Progenitor cell of endocrine pancreas (in vitro differentiated cells): ENCODE measurements at places on chromosomes 1 and 21.

DNA sequence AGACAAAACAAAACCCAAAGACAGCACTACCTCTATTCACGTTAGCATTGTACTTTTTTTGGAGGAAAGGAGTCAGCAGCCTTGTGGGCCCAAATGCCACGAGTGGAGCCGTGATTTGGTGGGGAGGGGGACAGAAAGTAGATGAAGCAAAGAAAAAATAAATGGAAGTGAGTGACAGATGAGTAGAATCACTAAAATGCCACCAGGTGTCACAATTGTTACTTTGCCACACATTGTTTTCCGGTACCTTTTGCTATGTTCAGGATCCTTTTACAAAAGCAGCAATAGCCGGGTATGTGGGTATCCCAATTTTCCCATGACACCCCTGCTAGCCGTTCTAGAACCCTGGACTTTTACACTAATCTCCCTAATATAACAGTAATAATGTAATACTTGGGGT is 85.0 kb upstream of the AK4 start:
- no peak for DNase-seq
- peaks cover under 1% of the 10 kb centered on the region for H3K36me3 ChIP-seq
- no peak overlapping the region for H3K4me3 ChIP-seq
- H3K27ac ChIP-seq, result no peak overlapping the region
- H3K27me3 ChIP-seq, result peaks cover 4% of the 10 kb centered on the region
- H3K4me1 ChIP-seq, result peaks cover 11% of the 10 kb centered on the region

GRCh38 chr21:46264690-46265144 is 20.7 kb downstream of the MCM3AP start:
- H3K4me3 ChIP-seq, result no peak overlapping the region
- no peak for DNase-seq
- H3K36me3 ChIP-seq, result peaks cover 27% of the 10 kb centered on the region

DNA sequence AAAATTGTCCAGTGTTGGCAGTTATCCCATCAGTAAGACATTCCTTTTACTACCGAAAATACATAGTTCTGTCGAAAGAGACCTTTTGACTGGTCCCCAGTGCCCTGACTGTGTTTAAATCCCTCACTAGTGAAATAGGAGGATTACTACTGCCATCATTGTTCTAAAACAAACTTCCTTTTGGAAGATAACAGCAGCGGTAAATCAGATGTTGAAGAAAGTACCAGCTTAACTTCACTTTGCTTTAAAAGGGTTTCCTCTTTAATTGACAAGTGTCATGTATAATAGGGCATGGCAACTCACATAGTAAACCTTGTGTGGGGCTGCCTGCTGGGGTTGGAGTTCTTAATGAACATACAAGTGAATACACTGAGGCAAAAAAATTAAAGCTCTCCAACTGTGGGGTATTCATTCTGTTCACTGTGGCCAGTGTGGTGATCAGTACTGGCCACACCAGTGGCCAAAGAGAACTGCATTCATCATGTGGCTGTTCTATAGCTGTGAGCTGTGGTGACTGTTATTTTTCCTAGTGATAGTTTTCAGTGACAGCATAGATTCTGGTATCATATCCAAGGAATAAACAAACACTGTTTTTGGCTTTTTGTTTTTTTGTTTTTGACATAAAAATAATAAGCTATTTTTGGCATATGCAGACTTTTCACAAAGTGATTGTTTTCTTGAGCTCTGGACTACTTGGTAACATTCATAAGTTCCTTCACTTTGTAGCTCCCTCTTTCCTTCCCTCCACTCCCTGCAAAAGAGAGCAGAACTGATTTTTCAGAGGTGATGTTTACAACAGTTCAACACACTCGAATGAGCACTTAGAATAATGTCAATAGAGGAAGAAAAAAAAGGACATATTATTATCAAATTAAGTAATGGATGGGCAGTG is 74.5 kb downstream of the NFIA start:
- H3K4me1 ChIP-seq, result peaks cover 20% of the 10 kb centered on the region
- no peaks in the 10 kb centered on the region for H3K36me3 ChIP-seq
- H3K4me3 ChIP-seq, result no peak overlapping the region
- H3K27ac ChIP-seq, result no peak overlapping the region
- DNase-seq, result no peak
- H3K27me3 ChIP-seq, result peaks cover 52% of the 10 kb centered on the region

DNA sequence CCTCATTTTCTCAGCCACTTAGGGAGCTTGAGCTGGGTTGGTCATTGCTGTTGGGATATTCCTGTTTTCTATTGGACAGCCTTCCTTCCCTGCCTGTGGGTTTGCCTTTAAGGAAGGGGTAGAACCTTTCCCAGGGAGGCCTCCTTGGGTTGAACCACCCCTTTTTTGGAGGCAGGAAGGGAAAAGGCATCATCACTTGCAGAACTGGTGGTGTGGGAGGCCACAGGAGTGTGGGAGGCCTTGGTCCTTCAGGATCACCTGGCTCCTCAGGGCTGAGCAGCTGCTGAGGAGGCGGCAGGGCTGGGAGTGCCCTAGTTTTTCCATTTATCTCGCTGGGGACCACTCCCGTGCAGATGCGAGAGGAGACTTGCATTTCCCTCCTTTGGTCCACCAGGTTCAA is 667 bp upstream of the CYB561D1 start:
- no peaks in the 10 kb centered on the region for H3K4me1 ChIP-seq
- H3K36me3 ChIP-seq, result peaks cover 4% of the 10 kb centered on the region
- no peaks in the 10 kb centered on the region for H3K27me3 ChIP-seq
- DNase-seq, result no peak
- peak overlapping the region; percentile 91 for H3K4me3 ChIP-seq

GRCh38 chr1:223183268-223183862 is 40.3 kb upstream of the TLR5 start:
- H3K4me1 ChIP-seq, result peaks cover 8% of the 10 kb centered on the region
- peaks cover 31% of the 10 kb centered on the region for H3K27me3 ChIP-seq
- H3K27ac ChIP-seq, result no peak overlapping the region
- no peaks in the 10 kb centered on the region for H3K36me3 ChIP-seq

- no peak overlapping the region for H3K27ac ChIP-seq
- no peak for DNase-seq
- no peaks in the 10 kb centered on the region for H3K36me3 ChIP-seq
- no peaks in the 10 kb centered on the region for H3K27me3 ChIP-seq
- H3K4me3 ChIP-seq, result no peak overlapping the region
Observed at GRCh38 chr21:37843191-37843590, 73.1 kb downstream of the KCNJ6 start.

DNA sequence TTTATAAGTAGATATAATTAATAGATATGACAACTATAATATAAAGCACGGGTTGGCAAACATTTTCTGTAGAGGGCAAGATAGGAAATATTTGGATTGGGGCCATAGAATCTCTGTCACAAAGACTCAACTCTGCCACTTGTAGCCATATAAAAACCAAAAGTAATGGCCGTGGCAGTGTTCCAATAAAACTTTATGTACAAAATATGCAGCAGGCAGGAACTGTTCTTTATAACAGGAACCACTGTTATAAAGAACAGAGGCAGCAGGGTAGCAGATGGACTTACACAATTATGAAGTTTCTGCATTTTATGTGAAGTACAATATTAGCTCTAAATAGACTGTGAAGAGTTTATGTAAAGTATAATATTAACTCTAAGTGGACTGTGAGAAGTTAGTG is 16.9 kb upstream of the QSOX1 start:
- no peak for DNase-seq
- no peak overlapping the region for H3K4me3 ChIP-seq
- no peaks in the 10 kb centered on the region for H3K36me3 ChIP-seq
- no peak overlapping the region for H3K27ac ChIP-seq

GRCh38 chr1:39184354-39184818 is 20.1 kb upstream of the MACF1 start:
- H3K4me3 ChIP-seq, result no peak overlapping the region
- H3K4me1 ChIP-seq, result peaks cover 23% of the 10 kb centered on the region
- peaks cover 2% of the 10 kb centered on the region for H3K36me3 ChIP-seq
- peak overlapping the region; percentile 70 for H3K27ac ChIP-seq
- no peaks in the 10 kb centered on the region for H3K27me3 ChIP-seq

DNA sequence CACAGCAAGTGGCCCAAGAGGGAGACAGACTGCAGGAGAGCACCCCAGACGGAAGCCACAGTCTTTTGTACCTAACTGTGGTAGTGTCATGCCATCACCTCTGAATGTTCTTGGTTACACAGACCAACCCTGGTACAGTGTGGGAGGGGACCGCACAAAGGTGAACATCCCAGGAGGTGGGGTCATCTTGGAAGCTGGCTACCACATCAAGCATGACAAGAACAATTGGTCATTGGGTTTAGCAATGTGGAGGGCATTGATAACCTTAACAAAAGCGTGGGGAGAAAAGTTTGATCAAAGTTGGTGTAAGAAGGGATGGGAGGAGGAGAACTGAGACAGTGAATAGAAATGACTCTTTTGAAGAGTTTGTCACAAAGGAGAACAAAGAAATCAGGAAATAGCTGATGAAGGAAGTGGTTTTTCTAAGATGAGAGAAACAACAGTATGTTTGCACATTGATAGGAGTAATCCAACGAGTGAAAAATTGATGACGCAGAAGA is 87.1 kb upstream of the CACNA1E start:
- H3K4me3 ChIP-seq, result no peak overlapping the region
- H3K36me3 ChIP-seq, result no peaks in the 10 kb centered on the region
- no peak for DNase-seq
- peaks cover 55% of the 10 kb centered on the region for H3K27me3 ChIP-seq
- peaks cover 16% of the 10 kb centered on the region for H3K4me1 ChIP-seq

DNA sequence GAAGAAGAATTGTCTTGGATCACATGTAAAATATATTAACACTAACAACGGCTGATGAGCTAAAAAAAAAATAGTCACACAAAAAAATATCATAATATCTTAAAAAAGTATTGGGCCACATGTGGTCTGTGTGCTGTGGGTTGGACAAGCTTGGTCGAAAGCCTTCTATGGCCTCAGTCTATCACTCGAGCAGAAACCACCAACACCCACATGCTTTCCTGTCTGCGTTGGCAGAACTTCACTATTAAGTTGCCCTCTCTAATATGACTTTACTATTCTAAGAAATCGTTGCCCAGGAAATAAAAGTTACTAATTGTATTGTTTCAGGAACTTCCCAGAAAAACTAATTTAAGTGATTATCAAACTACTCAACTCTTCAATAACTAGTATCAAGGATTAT is 28.2 kb upstream of the ETS2 start:
- H3K27me3 ChIP-seq, result no peaks in the 10 kb centered on the region
- no peak overlapping the region for H3K4me3 ChIP-seq
- H3K27ac ChIP-seq, result no peak overlapping the region
- peaks cover 6% of the 10 kb centered on the region for H3K36me3 ChIP-seq
- DNase-seq, result no peak

- peaks cover 14% of the 10 kb centered on the region for H3K27me3 ChIP-seq
- no peak overlapping the region for H3K4me3 ChIP-seq
- no peaks in the 10 kb centered on the region for H3K4me1 ChIP-seq
- no peak overlapping the region for H3K27ac ChIP-seq
- H3K36me3 ChIP-seq, result no peaks in the 10 kb centered on the region
Observed at GRCh38 chr1:7327849-7328248, 443.2 kb upstream of the VAMP3 start.

DNA sequence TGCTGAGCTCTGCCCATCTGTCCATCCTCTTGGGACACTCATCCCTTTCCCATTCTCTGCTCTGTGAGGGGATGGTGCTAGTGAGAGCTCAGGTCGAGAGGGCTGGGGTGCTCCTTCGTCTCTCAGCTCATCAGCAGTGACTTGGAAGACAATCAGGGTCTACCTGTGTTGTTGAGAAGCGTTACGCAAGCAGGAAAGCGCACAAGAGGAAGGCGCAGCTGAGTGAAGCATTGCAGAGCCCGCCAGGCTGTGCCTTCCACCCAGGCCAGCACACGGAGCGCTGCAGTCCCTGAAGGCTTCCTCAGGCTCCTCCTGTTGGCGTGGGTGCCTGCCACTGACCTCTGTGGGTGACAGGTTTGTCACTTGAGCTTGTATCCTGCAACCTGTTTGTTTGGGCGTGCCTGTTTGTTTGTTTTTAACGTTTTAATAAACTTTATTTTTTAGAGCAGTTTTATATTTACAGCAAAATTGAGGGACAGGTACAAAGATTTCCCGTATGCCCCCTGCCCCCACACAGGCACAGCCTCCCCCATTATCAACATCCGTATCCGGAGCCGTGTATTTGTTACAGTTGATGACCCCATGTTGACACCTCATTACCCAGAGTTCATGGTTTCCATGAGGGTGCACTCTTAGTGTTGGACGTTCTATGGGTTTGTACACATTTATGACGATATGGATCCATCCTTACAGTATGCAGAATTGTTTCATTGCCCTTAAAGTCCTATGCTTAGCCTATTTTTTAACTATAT is 36.7 kb downstream of the ADARB1 start:
- no peaks in the 10 kb centered on the region for H3K36me3 ChIP-seq
- no peaks in the 10 kb centered on the region for H3K27me3 ChIP-seq
- H3K4me3 ChIP-seq, result no peak overlapping the region
- DNase-seq, result no peak
- no peak overlapping the region for H3K27ac ChIP-seq

DNA sequence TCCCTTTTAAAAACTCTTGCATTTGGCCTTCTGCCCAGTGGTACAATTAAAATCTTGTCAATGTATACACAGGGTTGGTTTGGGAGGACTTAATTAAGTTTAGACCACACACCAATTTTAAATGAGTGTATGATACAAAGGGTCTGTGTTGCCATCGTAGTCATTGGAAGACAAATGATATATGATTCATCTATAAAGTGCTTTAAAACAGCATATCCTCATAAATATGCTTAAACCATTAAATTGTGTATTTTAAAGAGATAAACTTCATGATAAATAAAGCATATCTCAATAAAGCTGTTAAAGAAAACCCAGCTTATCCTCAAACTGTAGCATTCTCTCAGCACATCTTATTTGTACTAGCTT is 69.5 kb downstream of the LUZP1 start:
- no peaks in the 10 kb centered on the region for H3K27me3 ChIP-seq
- H3K36me3 ChIP-seq, result peaks cover 9% of the 10 kb centered on the region
- H3K4me1 ChIP-seq, result peaks cover 23% of the 10 kb centered on the region
- no peak overlapping the region for H3K4me3 ChIP-seq

DNA sequence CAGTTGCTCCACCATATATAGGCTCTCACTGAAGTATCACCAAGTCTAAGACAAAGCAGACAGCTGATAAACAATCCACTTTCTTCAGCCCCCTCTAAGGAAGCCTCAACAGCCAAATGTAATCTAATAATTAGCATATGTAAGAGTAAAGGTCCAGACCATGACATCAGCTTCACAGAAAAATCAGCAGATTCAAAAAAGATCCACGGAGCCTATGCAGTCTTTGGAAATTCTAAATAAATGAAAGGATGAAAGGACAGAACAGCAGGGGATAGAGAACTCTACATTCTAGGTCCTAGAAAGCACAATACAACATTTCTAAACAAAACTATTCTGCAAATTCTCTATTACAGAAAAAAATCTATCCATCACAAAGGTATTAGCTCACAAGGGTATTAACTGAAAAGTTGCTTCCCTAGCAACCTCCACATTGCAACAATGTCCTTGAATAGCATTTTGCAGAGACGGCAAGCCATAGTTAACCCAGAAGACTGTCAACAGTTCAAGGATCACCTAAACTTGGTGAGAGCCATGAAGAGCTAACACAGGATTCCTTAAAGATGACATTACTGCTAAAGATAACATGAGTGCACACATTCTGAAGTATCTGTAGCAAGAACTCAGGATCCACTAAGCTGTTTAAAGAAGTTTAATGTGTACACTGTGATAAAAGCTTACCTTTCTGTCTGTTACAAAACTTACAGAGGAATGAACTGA is 74.3 kb downstream of the SIPA1L2 start:
- peak overlapping the region; percentile 80 for H3K27ac ChIP-seq
- H3K36me3 ChIP-seq, result no peaks in the 10 kb centered on the region
- DNase-seq, result no peak
- peaks cover 56% of the 10 kb centered on the region for H3K4me1 ChIP-seq
